ENCODE measurements at places on chromosomes 7 and 10. TPM values are rescaled to one million over a fixed set of nuclear protein-coding genes. Genes with fewer than 3 reads are reported as not detected.

The GPNMB gene
- total RNA-seq = 1.5 TPM

- DNase-seq = no peak
Observed at GRCh38 chr7:155587486-155587885, 41.1 kb upstream of the CNPY1 start.

The SCIN gene
- total RNA-seq = not detected

The ZNF804B gene
- not detected for total RNA-seq

DNA sequence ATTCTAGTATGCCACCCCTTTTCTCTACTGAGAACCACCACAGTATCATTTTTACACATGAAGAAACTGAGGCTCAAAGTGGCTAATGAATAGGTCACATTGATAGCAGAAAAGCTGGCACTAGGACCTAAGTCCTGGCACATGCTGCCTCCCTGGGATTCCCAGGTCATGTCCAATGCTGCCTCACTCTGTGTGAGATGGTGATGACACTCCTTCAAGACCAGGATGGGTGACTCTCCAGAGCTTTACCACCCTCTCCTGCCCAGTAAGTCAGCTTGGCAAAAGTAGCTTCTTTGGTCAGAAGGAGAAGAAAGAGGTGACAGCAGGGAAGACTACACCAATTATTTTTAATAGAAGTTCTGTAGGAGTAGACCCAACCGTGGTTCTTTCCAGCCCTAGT, 13.3 kb upstream of the AKR1B10 start:
- DNase-seq = no peak

DNA sequence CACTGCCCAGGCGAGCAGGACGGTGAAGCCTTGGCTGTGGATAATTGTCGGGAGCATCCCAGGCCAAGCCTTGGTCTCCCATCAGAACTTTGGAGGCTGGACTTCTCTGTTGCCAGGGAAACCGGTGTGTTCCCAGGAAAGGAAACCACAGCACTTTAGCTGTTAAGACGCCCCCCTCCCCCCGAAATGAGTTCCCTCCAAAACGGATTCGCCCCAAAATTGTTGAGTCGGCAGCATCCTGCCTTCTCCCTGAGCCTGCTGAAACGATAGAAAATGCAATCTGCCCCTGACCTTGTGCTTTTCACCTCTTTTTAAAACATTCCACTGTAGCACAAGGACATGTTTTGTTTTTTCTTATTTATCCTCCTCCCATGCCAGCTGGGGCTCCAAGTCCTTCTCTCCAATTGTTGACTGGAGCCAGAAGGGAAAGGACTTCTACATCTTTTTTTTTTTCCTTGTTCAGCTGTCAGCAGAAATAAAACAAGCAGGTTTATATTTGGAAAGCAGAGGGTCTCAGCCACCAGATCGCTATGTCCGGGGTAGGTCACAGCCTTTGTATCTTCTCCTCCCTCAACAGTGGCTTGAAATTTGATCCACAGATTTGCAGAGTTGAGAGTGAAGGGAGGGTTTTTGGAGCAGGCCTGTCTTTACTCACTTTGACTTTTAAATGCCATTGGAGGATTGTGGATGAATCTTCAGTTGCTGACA, 116.5 kb downstream of the ZMIZ1 start:
- no peak for DNase-seq

GRCh38 chr7:2934211-2934731, 90.2 kb upstream of the GNA12 start:
- peak; percentile 54 for DNase-seq

DNA sequence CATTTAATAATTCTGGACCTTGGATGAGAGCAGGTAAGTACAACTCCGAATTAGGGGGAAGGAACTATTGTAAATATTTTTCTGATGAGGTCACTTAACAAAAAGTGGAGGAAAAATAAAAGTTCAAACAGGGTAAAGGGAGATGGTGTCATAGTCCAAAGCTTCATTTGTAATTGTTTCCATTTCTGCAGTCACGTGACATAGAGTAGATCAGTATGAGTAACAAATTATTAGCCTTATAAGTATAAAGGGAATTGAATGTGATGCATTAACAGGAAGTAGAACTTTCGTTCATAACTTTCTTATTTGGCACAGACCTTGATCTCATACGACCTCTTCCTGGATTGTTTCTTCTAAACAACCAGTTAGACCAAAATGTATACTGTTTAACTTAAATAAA, 347.2 kb upstream of the TPK1 start:
- no peak for DNase-seq

DNA sequence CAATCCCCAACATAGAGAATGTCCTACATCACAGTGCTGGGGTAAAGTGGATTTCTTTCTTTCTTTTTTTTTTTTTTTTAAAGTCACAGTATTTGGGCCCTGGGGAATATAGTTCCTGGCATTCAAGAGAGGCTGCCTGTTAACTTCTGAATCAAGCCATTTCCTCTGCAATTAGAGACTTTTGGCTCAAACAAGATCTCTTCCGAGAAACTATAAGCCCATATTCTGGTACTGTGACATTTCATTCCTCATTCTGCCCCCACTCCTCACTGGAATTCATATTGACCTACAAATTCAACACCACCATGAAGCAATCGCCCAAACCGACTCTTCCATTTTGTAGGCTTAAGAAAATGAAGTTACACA, 187.4 kb downstream of the PHTF2 start:
- no peak for DNase-seq

GRCh38 chr10:47363781-47364180, 15.6 kb downstream of the RBP3 start:
- no peak for DNase-seq

DNA sequence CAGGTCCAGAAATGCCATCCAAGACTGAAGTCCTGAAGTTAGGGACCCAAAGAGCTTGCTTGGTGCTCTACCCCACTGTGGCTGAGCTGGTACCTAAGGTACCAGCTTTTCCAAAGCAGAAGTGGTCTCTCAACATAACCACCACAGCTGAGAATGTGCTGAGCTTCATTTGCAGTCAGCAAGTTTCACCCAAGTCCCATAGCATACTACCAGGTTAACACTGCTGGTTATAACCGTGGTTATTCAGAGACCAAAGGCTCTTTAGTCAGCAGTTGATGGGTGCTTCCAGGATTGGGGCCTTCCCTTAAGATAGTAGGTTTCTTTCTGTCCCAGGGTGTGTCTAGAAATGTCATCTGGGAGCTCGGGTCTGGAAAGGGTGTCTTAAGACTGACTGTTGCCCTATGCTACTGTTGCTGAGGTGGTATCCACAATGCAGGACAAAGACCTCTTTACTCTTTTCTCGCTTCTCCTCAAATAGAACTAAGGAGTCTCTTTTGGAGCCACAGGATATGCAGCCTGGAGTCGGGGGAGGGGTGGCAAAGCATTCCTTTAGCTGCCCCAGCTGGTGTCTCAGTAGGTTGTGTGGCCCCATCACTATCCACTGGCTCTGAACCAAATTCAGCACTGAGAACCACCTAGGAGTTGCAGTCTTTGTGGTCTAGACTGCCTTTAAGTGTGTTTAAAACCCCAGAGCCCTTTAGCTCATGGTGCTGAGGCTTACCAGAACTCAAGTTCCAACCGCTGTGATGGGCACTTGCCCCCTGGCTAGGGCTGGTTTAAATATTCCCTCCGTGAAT, 354.9 kb upstream of the SEMA3C start:
- no peak for DNase-seq

GRCh38 chr7:37409461-37409860, 39.2 kb downstream of the ELMO1 start:
- DNase-seq = peak; percentile 6

- DNase-seq = peak; percentile 88
Observed at GRCh38 chr10:47047577-47048525, 136.6 kb downstream of the PTPN20 start.

- no peak for DNase-seq
Observed at GRCh38 chr7:73394422-73394821, 39.2 kb upstream of the FZD9 start.

The SH2D4B gene
- total RNA-seq = 0.20 TPM

The CCDC172 gene
- not detected for total RNA-seq

The CAMK1D gene
- 13.8 TPM for total RNA-seq

GRCh38 chr10:73168465-73168803, 515 bp downstream of the FAM149B1 start:
- DNase-seq = no peak

DNA sequence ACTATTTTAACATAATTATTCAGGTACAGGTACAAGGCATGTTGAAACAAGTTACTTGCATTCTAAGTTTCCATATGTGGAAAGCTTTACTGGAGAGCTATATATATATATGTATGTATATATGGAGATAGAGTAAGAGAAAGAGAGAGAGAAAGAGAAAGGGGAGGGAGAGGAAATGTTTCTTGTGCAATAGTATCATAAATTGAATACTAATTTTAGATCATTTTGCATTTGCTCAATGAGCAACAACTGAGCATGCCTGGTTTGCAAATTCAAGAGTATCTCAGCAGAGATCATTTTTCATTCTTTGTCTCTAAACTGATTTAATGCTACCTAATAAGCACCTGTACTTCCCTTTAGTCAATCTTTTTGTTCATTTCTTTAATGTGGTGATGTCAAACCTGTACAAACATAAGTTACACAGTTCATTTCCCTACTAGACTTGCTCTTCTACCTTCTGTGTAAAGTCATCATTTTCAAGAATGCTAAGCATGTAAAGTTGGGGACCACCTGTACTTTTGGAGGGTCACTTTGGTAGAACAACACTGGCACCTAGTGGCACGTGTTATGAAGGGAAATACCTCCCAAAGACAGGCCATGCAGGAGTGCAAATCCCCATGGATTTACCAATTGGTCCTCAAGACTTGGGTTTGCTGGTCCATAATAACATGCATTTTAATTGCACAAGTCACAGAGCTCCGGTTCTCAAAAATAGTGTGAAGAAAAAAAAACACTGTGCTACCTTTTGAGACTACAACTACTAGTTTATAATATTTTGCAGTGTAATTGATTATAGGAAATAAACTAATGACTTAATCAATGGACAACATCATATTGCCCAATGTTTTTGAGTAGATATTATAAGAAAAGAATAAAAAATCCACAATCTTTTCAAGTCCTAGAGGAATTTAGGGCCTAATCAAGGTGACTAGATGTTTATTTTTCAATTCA, 431.2 kb upstream of the IGFBP3 start:
- DNase-seq = peak; percentile 36

DNA sequence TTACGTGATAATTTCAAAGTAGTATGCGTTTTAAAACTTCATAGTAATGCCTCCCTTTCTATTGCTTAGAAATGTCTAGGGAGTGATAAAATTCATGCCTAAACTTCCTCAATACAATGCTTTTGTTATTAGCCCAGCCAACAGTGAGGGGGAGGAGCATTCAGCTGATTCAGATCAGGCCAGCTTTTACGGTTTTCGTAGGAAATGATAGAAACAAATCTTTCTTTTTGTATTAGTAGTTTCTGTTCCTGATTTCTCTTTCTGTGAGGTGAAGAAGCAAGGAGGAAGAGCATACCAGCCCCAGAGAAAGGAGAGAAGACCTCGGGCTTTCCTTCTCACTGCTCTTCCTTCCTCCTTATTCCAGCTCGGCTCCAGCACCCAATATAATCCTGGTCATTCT, 35.2 kb upstream of the ITPRID1 start:
- DNase-seq = no peak

The ZWINT gene
- total RNA-seq = 65.4 TPM

DNA sequence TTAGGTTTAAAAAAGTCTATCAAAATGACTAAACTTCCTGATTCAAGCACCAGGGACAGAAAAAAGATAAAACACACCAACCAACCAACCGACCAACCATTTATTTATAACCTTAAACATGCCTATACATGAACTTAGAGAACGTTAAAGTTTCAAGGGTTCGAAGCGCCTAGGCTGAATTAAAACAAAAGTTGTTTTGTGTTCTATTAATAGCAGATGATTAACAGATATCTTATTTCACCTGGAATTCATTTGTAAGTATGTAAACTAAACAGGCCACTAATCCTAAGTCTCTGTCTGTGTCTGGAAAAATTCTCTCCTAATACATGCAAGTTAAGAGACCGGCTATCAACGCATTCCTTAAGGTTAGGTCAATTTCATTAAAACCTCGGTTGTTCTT, 1.4 kb downstream of the BAIAP2L1 start:
- DNase-seq = no peak

DNA sequence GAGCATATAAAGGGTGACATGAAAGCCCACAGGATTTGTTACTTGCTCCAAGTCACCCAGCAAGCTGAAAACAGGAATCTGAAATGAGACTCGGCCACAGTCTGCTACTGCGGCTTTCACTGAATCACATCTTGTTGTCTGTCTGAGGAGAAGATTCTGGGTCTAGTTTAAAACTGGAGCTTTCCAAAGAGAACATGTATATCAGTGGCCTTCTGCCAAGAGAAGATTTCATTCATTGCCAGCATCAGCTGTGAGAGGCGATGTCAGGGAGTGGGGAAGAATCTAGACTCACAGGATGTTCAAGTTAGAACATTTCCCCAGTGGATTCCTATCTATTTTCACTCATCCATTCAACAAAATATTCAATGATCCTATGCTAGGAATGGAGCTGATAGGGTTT, 122.8 kb downstream of the GALNT17 start:
- no peak for DNase-seq

DNA sequence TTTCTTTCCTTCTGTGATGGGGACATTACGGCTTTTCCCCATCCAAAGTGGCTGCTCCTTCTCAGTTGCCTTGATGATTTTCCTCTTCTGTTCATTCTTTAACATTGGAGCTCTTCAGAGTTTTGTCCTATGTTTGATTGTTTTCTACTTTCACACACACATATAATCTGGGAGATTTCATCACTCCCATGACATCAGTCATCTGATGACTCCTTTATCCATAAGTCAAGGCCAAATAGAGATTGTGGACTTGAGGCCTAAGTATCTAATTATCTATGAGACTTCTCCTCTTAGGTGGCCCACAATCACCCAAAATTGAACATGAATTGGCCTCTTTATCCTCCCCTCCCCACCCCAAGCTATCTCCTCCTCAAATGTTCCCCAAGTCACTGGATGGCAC, 5.3 kb upstream of the COL1A2 start:
- DNase-seq = no peak

GRCh38 chr10:6396652-6397051, 183.4 kb downstream of the PRKCQ start:
- DNase-seq = no peak

The C10orf62 gene
- total RNA-seq = not detected

The ZNF365 gene
- total RNA-seq = not detected

GRCh38 chr10:70474780-70475179, 3.8 kb upstream of the PALD1 start:
- no peak for DNase-seq

All from activated CD8-positive, alpha-beta T cell treated with anti-CD3 and anti-CD28 coated beads for 36 hours (primary cell).